Skin of body (tissue), 3 donors: ENCODE measurements at places on chromosomes 5 and 9. TPM values are rescaled to one million over a fixed set of nuclear protein-coding genes. Genes with fewer than 3 reads are reported as not detected.

GRCh38 chr9:37056046-37056920, 22.2 kb upstream of the PAX5 start:
- DNase-seq: no peak

GRCh38 chr5:177426566-177427210, at the start of gene GRK6:
GRK6 (plus strand) TSS chr5:177426676; CDS start chr5:177426846, 170 bp downstream.
- DNase-seq: no peak

DNA sequence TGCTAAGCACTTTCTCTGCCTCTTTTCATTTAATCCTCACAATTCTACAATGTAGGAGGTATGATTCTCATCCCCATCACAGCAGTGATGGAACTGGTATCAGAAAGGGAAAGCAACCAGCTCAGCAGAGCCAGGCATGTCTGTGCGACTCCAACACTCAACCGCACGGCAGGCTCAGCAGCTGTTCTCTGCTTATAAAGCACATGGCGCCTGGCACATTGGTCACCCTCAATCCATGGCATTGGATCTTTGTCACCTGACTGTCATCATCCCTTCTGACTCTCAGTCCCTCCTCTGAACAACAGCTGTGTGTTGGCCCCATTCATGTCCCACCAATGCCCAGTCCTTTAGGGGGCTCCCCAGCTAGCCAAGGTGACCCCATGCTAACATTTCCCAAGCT, 45.1 kb upstream of the HAND1 start:
- no peak for DNase-seq

- DNase-seq: no peak
These were observed 983.0 kb upstream of the WWC1 start for GRCh38 chr5:167308466-167308865.

- no peak for DNase-seq
These were observed 14.0 kb upstream of the PDLIM4 start for GRCh38 chr5:132243366-132243977.

PCDHGB3 gene
- 4.3 TPM for total RNA-seq

COL27A1 gene
- total RNA-seq: 31.1 TPM

BSPRY gene
- 3.9 TPM for total RNA-seq

C5orf34 gene
- 5.1 TPM for total RNA-seq
